ENCODE measurements at places on chromosomes 7 and 10. TPM values are rescaled to one million over a fixed set of nuclear protein-coding genes. Genes with fewer than 3 reads are reported as not detected.

MYL10 gene
- not detected for total RNA-seq

DPYSL4 gene
- not detected for total RNA-seq

CACNB2 gene
- total RNA-seq, result 0.16 TPM

SKIDA1 gene
- total RNA-seq, result 2.6 TPM

All from subcutaneous adipose tissue (tissue), 4 donors.